ENCODE measurements at places on chromosomes 16 and 17.
A peak's percentile ranks its signal among the peaks of the same experiment; 100 is the strongest.

GRCh38 chr16:57360321-57360935, 1.8 kb downstream of the CCL22 start:
- H3K4me3 ChIP-seq, result no peak overlapping the region
- peaks cover 2% of the 10 kb centered on the region for H3K27me3 ChIP-seq
- H3K4me1 ChIP-seq, result peaks cover 11% of the 10 kb centered on the region
- H3K27ac ChIP-seq, result no peak overlapping the region
- no peaks in the 10 kb centered on the region for H3K36me3 ChIP-seq
- DNase-seq, result no peak

- H3K4me3 ChIP-seq, result peak overlapping the region; percentile 91
- H3K36me3 ChIP-seq, result peaks cover 17% of the 10 kb centered on the region
- DNase-seq, result peak; percentile 12
- peaks cover 33% of the 10 kb centered on the region for H3K4me1 ChIP-seq
Observed at GRCh38 chr16:3716831-3717234, 491 bp downstream of the TRAP1 start.

DNA sequence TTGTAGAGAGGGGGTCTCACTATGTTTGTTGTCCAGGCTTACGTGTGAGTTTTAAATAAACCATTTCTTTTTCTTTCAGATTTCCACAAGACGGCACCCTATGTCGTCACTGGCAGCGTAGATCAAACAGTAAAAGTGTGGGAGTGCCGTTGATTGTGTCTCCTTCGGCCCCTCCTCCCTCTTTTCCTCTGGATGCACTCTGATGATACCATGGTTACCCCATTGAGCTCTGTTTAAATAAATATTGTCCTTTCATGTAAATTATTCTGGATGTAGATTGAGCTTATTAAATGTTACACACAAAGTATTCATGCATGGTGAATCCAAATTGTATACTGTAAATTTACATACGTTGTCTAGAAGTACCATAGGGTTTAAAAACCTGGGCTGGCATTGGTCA, 29.9 kb downstream of the CLUH start:
- no peaks in the 10 kb centered on the region for H3K27me3 ChIP-seq
- no peak overlapping the region for H3K27ac ChIP-seq
- DNase-seq, result no peak
- peaks cover 6% of the 10 kb centered on the region for H3K4me1 ChIP-seq
- peaks cover 34% of the 10 kb centered on the region for H3K36me3 ChIP-seq
- H3K4me3 ChIP-seq, result no peak overlapping the region

GRCh38 chr17:55722742-55723487, at the start of gene TMEM100:
TMEM100 (minus strand) TSS chr17:55722864; CDS start chr17:55721070, 1,794 bp downstream.
- peaks cover 42% of the 10 kb centered on the region for H3K27me3 ChIP-seq
- H3K36me3 ChIP-seq, result no peaks in the 10 kb centered on the region
- H3K4me3 ChIP-seq, result no peak within 1 kb of the TSS
- no peaks in the 10 kb centered on the region for H3K4me1 ChIP-seq
- no peak within 1 kb of the TSS for H3K27ac ChIP-seq
- DNase-seq, result no peak

- H3K27ac ChIP-seq, result peak overlapping the region; percentile 64
- peaks cover 48% of the 10 kb centered on the region for H3K4me1 ChIP-seq
- H3K27me3 ChIP-seq, result peaks cover 3% of the 10 kb centered on the region
- H3K4me3 ChIP-seq, result no peak overlapping the region
- no peak for DNase-seq
Observed at GRCh38 chr17:82890339-82890730, 50.5 kb upstream of the ZNF750 start.

GRCh38 chr16:31472709-31473203, 804 bp downstream of the TGFB1I1 start:
- peaks cover 46% of the 10 kb centered on the region for H3K27me3 ChIP-seq
- peak overlapping the region; percentile 70 for H3K4me3 ChIP-seq
- peaks cover 2% of the 10 kb centered on the region for H3K36me3 ChIP-seq
- H3K27ac ChIP-seq, result no peak overlapping the region
- no peak for DNase-seq

DNA sequence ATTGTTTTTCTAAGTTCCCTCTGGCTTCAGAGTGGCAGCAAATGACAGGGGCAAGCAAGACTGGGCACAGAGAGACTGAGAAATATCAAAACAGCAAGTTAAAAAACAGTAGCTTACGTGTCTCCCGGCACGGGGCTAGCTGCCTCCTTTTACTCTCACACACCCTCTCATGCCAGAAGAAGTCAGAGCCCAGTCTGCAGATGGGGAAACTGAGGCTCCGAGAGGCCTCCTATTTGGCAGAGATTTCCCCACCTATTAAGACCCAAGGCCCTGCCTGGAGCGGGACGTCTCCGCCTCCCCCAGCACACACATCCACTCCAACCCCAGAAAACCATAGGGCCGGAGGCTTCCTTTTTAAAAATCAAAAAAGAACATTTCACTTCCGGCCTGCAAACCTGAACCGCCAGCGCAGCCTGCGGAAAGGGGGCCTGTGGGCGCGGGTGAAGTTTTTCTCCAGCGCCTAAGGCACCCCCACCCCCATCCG, 832 bp downstream of the CARHSP1 start:
- no peak for DNase-seq
- peaks cover 46% of the 10 kb centered on the region for H3K4me1 ChIP-seq
- H3K36me3 ChIP-seq, result peaks cover 2% of the 10 kb centered on the region
- H3K27me3 ChIP-seq, result no peaks in the 10 kb centered on the region
- peak overlapping the region; percentile 92 for H3K4me3 ChIP-seq
- H3K27ac ChIP-seq, result peak overlapping the region; percentile 90

DNA sequence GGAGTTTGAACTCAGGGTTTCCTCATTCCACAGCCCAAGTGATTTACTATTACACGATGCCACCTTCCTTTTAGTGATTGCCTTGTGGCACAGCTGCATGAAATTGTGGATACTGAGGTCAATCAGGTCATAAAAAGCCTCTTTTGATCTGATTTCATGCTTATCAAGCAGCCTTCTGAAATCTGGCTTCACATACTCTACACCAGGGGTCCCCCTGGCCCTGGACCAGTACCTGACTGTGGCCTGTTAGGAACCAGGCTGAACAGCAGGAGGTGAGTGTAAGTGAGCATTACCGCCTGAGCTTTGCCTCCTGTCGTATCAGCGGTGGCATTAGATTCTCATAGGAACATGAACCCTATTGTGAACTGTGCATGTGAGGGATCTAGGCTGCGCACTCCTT, 13.8 kb downstream of the SLFN5 start:
- H3K4me1 ChIP-seq, result peaks cover 32% of the 10 kb centered on the region
- peaks cover 31% of the 10 kb centered on the region for H3K36me3 ChIP-seq
- H3K4me3 ChIP-seq, result no peak overlapping the region
- no peaks in the 10 kb centered on the region for H3K27me3 ChIP-seq

GRCh38 chr17:7841915-7842379, 7.9 kb downstream of the KDM6B start:
- peak overlapping the region; percentile 89 for H3K4me3 ChIP-seq
- peaks cover 17% of the 10 kb centered on the region for H3K36me3 ChIP-seq
- peak overlapping the region; percentile 96 for H3K27ac ChIP-seq
- peaks cover 60% of the 10 kb centered on the region for H3K4me1 ChIP-seq
- DNase-seq, result peak; percentile 82

DNA sequence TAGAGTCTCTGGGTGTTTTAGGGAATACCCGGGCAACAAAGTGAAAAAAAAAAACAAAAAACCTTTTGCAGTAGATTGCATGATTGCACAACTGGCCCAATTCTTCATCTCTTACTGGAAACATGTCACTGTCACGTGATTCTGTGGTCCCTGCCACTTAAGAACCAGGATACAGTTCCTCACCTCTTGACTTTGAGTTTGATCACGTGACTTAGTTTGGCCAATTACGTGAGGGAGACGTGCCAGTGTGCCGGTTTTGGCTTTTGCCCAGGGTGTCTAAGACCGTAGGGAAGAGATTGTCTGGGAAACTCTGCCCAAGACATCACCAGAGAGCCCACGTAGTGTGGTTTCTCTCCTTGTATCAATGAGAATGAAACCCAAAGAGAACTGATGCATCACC, 88.7 kb downstream of the GRIN2A start:
- H3K4me3 ChIP-seq, result no peak overlapping the region
- H3K27me3 ChIP-seq, result no peaks in the 10 kb centered on the region
- DNase-seq, result no peak

- H3K27ac ChIP-seq, result no peak overlapping the region
- no peaks in the 10 kb centered on the region for H3K4me1 ChIP-seq
- no peaks in the 10 kb centered on the region for H3K36me3 ChIP-seq
- no peak for DNase-seq
- H3K4me3 ChIP-seq, result no peak overlapping the region
- peaks cover 23% of the 10 kb centered on the region for H3K27me3 ChIP-seq
Observed at GRCh38 chr17:77528516-77529327, 388.0 kb downstream of the SEC14L1 start.

DNA sequence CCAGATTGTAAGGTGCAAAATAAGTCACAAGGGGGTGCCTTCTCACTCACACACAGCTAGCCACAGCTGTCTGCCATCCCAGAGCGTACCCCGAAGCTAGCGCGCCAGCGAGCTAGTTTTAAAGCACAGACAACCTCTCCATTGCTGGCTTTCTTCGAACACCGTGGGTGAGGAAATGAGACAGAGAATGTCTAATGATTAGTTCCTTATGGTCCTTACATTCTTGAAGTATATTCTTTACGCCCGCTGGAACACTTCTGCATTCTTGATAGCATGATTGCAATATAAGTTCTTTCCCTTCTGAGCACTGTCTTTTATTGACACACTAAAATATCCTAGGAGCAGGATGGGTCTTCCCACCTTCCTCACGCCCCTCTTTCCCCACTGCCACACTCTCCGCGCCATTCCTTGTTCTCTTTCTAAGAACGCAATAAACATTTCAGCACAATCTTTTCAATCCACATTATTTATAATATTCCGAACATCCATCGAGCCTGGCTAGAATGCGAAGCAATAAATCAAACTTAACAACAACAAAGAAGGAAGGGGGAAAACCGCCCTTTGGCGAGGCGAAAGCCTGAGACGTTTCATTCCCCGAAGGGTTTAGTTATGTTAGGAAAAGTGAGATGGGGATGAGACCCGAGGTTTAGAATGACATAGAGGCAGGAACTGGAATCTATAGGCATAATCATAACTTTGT, 251.3 kb downstream of the NTN1 start:
- no peaks in the 10 kb centered on the region for H3K36me3 ChIP-seq
- H3K27me3 ChIP-seq, result no peaks in the 10 kb centered on the region
- H3K4me3 ChIP-seq, result no peak overlapping the region
- no peak for DNase-seq

DNA sequence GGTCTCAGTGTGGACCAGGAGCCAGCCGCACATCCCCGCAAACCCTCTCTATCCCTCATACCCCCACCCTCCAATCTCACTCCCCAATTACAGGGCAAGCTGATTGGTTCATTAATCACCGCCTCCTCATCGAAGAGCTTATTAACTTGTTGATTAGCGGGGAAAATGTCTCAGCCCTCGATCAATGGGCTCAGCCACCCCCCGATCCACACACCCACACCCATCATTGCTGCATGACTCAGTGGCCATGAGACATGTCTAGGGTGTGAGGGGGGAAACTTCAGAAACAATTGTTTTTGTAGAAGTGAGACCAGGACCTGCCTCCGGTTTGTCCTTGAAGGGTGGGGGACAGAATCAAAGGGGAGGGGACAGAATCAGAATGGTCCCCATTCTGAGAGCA, 2.5 kb upstream of the PYY start:
- no peaks in the 10 kb centered on the region for H3K4me1 ChIP-seq
- DNase-seq, result no peak
- no peak overlapping the region for H3K27ac ChIP-seq
- H3K36me3 ChIP-seq, result no peaks in the 10 kb centered on the region
- H3K4me3 ChIP-seq, result no peak overlapping the region
- peaks cover 27% of the 10 kb centered on the region for H3K27me3 ChIP-seq

DNA sequence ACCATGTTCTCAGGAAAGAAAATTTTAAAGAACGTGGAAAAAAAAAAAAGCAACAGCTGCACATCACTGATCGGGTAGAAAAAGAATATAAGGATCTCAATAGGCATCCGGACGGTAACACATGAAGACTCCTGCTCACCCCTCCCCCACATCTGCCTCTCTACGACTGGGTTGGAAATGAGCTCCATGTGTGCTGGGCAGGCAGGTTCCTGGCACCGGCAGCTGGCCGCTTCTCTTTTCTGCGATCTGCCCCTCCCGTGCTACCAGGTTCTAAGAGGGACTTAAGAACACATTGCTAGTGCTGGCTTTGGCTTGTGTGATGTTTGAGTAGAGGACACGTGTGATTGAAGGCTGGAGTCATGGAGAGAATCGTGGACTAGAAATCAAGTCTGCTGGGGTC, 115.5 kb downstream of the AATF start:
- DNase-seq, result no peak
- H3K36me3 ChIP-seq, result no peaks in the 10 kb centered on the region
- no peak overlapping the region for H3K4me3 ChIP-seq
- no peak overlapping the region for H3K27ac ChIP-seq
- H3K27me3 ChIP-seq, result peaks cover 16% of the 10 kb centered on the region

DNA sequence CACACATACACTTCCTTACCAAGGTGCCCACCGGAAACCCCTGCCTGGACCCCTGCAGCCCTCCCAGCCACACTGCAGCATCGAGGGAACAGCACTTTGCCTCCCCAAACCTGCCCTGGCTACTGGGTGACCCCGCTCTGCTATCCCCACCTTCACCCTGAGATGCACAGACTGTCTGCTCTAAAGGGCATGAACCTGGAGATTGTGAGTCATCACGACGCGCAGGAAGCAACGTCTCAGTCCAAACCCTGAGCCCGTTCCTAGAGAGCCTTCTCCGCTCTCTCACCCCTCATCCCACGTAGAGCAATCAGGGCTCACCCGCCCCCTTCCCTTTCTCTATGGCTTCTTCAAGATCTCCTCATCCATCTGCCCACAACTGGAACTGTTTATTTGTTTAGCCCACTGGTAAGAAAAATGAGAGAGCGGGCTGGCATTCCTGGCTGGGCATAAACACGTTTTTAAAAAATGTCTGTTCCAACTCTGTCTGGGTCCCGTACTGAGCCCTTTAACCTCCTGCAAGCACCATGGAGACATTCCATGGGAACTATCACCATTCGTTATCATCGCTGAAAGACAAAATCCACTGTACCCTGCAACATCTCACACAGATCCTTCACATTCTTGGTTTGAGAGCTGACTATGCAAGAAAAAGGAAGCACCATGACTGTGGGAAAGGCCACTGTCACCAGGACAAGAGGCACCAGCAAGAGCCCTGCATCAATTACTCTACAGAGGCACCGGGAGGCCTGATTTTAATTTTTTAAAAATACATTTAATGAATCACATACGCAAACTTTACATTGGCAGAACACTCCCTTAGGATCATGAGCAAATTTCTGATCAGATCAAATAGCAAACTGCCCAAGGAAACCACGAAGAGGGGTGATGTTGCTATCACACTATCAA, 28.2 kb downstream of the ZFHX3 start:
- H3K4me1 ChIP-seq, result no peaks in the 10 kb centered on the region
- no peaks in the 10 kb centered on the region for H3K27me3 ChIP-seq
- no peak overlapping the region for H3K27ac ChIP-seq
- H3K36me3 ChIP-seq, result no peaks in the 10 kb centered on the region
- H3K4me3 ChIP-seq, result no peak overlapping the region
- DNase-seq, result no peak

GRCh38 chr16:85902366-85903155, 3.6 kb downstream of the IRF8 start:
- peaks cover 76% of the 10 kb centered on the region for H3K4me1 ChIP-seq
- peak overlapping the region; percentile 82 for H3K27ac ChIP-seq
- H3K36me3 ChIP-seq, result peaks cover 66% of the 10 kb centered on the region
- peaks cover 7% of the 10 kb centered on the region for H3K27me3 ChIP-seq
- H3K4me3 ChIP-seq, result peak overlapping the region; percentile 88

GRCh38 chr17:65085397-65085796, 28.9 kb upstream of the GNA13 start:
- no peak overlapping the region for H3K4me3 ChIP-seq
- H3K36me3 ChIP-seq, result no peaks in the 10 kb centered on the region
